ENCODE measurements at places on chromosomes 3 and 15. TPM values are rescaled to one million over a fixed set of nuclear protein-coding genes. Genes with fewer than 3 reads are reported as not detected.

The SPATA12 gene
- not detected for total RNA-seq

The DOCK3 gene
- 5.7 TPM for total RNA-seq

The ERICH6 gene
- total RNA-seq: not detected

The CLEC3B gene
- 137 TPM for total RNA-seq

The ADAMTS17 gene
- total RNA-seq: 0.66 TPM

The C3orf85 gene
- not detected for total RNA-seq

The REC114 gene
- total RNA-seq: not detected

The SCG5 gene
- total RNA-seq: 0.44 TPM

The GHSR gene
- not detected for total RNA-seq

Measured in tibial nerve (tissue), 4 donors.